ENCODE measurements at places on chromosomes 4 and X.

- no peak for DNase-seq
Observed at GRCh38 chr4:138805736-138806135, 209.8 kb upstream of the NOCT start.

DNA sequence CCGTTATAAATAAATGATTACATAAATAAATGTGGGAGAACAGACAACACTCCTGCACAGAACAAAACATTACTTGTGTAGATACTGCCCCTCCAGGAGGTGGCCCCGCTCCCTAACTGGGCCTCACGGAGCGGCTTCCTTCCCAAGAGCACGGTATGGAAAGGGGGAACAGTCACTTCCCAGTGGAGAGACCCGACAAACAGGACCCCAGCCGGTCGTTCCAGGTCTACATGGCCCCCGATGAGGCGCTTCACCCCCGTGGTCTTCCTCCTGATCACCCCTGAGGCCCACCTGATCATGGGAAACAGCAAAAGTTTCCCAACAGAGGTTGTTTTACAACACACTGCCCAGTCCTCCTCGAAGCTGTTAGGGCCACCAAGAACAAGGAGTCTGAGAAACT, 6.6 kb upstream of the SLC6A8 start:
- DNase-seq, result no peak

DNA sequence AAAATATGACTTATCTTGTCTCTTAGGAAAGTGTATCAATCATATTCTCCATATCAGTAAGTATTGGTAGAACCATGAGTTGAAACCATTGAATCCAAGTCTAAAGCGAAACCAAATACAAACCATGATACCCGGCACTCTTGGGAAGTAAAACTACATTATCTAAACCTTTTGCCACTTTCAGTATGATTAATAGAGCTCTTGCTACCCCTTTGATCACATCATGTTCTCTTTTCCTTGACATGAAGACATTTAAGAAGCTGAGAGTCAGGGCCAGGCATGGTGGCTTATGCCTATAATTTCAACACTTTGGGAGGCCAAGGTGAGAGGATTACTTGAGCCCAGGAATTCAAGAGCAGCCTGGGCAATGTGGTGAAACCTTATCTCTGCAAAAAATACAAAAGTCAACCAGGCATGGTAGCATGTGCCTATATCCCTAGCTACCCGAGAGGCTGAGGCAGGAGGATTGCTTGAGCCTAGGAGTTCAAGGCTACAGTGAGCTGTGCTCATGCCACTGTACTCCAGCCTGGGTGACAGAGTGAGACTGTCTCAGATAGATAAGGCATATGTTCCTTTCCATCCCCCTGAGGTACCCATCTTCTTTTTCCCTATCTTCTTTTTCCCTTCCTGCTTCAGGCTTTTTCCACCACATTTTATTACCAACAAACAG, 45.4 kb downstream of the CEP135 start:
- no peak for DNase-seq

DNA sequence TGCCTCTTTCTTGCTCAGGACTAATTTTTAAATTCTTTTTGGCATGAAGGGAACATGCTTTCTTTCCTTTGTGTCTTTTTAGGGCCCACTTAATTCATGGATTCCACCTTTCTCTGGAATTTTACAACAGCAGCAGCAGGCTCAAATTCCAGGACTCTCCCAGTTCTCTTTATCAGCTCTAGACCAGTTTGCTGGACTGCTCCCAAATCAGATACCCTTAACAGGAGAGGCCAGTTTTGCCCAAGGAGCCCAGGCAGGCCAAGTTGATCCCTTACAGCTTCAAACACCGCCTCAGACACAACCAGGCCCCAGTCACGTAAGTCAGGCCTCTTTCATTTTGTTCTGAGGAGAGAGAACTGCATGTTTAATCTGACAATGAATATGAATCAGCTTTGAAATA, 2.3 kb downstream of the ODAM start:
- DNase-seq, result no peak

DNA sequence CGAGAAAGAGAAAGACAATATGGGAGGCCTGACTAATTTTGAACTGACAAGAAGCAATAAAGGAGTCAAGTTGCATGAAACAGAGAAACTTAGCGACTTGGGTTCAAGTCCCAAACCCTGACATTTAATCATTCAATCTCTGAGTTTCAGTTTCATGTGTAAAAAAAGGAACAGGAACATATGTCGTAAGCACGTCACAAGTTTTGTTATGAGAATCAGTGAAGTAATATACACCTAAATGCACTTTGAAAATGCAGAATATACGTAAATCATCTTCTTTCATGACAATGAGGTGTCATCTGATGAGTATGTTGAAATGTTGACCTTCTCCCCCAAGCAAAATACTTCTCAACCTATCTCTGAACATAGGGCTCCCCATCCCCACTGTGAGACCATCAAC, 10.4 kb downstream of the ACOT9 start:
- no peak for DNase-seq

GRCh38 chr4:24792552-24792951, 2.8 kb upstream of the SOD3 start:
- no peak for DNase-seq

DNA sequence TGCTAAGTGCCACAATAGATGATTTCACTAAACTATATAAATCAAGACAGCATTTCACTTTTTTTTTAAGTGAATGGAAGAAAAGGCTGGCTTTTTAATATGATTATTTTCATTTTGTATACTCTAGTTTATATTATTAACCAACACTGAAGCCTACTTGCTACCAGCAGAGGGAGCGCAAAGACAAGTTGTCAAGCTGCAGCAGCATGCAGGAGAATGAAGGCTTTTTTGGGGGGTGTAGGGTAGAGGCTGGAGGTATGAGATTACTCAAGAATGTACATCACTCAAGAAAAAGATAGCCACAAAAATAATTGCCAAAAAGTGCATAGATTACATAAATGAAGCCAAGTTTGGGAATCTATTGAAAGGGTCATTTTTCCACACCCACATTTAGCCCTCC, 519.5 kb downstream of the FGF13 start:
- DNase-seq, result no peak

- DNase-seq, result no peak
Observed at GRCh38 chr4:53919535-53919934, 144.9 kb downstream of the CHIC2 start.

GRCh38 chrX:9966775-9967408, at the start of gene CLDN34:
Gene CLDN34, plus strand, starts transcription at chrX:9967358. Its CDS starts 0 bp downstream, at chrX:9967358.
- DNase-seq, result no peak

DNA sequence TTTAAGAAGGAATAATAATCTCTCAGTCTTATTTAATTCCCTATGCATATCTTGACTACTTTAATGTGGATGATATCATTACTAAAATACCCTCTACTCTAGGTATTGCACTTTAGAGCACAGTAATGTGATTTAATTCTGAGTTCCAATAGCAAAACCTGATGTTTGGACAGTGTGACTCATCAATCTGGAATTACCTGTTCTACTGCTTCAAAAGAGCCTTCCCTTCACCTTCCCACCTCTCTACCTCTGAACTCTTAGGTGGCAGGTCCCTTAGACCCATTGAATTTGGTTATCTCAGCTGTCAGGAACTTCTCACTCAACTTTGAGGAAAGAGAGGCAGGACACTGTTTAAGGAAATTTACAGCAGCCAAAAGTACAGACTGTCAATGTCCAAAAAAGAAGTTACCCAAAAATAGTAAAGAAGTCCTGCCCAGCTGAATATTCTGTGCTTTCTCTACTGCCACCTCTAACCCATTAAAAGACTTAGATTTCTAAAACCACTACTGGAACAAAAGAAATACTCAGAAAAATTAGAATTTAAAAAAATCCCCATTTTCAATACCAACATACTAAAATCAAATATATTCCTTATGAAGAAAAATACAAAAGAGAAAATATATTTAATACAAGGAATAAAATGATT, 123.1 kb upstream of the GPM6A start:
- DNase-seq, result no peak

DNA sequence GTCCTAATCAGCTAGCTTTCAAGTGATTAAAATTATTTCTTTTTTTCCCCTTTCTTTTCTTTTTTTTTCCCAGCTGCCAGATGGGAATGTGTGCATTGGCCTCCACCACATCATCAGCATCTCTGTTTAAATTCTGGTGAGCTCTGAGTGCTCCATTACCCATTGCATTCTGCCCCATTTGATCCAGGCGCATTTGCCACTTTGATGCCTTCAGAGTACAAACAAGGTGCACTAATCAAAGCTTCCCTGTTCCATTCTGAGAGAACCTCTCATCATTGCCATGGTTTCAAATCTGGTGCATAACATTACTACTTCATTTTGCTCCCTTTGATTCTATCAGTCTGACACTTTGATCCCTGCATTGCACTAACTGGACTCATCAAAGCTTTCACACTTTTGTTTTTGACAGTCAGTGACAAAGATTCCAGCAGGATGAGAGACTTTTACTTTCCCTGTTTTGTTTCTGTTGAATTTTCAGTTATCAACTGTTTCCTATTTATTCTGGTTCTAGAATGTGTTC, 238.8 kb upstream of the PCDH10 start:
- no peak for DNase-seq

- DNase-seq, result no peak
Observed at GRCh38 chr4:151894246-151894645, 133.4 kb upstream of the GATB start.

DNA sequence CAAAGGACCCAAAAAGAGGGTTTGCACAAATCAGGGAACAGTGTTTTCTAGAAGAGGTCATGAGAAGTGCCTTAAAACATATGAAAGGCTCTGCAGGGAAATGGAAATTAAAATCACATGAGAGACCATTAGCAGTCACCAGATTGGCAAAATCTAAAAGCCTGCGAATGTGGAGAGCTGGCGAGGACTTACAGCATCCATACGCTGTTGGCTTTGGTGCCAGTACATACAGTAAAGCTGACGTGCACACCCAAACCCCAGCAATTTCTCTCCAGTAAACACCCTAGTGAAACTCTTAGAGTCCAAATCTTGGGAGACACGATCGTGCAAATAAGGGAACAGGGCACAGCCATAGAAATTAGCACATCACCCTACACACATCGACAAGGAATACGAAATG, 25.4 kb upstream of the PPP2R2C start:
- no peak for DNase-seq

DNA sequence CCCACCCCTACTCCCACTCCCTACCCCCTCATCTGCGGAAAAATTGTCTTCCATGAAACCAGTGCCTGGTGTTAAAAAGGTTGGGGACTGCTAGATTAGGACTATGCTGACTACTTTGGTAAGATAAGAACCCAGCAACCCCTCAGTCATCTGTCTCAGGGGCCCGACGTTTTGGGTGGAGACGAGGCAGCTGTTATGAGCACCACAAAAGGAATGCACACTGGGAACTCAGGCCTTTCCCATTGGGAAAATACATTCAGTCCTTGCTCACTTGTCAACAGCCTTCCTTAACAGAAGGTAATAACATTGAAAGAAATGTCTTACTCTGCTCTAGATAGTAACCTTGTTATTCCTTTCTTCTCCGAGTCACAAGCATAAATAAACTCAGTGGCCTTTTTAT, 310.8 kb downstream of the AFF2 start:
- DNase-seq, result no peak

All from stimulated activated CD8-positive, alpha-beta memory T cell treated with anti-CD3 and anti-CD28 coated beads, Interleukin-7, amount 100 ng/mL, for 48 hours (primary cell).